ENCODE measurements at places on chromosomes 7 and 10.
A peak's percentile ranks its signal among the peaks of the same experiment; 100 is the strongest.

DNA sequence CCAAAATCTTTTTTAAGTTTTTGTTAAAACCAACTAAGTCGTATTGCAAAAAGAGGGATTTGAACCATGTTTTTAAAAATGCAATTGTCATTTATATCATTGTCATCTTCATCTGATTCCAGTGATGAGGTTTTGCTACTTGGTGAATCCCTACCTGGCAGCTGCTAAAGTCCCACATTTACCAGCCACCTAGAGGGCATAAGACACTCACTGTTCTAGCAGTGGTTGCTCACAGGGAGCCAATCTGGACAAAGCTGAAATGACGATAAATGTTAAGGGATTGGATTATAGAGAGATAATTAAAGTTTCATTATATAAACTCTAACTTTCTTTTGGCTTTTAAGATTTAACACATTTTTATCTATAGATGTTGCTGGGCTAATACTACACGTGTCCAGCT lies 18.7 kb downstream of the KIFBP start:
- no peak for DNase-seq

- no peak for DNase-seq
These were observed 26.2 kb downstream of the GLI3 start for GRCh38 chr7:42210779-42211178.

- DNase-seq: no peak
These were observed 93.9 kb upstream of the SH2B2 start for GRCh38 chr7:102192790-102193189.

DNA sequence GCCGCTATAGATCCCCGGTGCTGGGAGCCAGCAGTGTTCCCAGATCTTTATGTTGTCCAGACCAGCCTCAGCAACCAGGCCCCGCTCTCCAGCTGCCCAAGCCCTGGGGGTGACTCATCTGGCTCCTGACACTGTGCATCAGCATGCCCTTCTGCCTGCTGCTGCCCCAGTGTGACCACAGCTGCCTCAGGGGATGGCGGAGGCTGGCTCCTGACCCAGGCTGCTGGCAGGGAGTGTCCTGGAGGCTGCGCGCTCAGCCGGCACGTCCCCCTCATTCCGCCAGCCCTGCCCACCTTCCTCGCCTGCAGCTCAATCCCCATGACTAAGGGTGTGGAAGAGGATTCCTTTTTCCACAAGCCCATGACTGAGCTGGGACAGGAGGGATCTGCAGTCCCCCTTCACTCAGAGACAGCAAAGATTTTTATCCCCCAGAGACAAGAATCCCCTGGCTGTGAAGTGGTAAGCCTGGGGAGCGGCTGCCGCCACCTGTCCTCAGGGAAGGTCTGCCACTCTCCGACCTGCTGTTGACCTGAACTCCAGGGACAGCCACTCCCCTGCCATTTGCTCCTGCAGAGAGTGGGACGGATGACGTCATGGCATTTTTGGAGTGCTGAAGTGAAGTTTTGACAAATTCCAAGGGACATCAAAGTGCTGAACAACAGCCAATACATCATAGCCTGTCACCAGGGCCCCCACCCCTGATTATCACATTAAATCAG lies 182.8 kb upstream of the BMPER start:
- DNase-seq: peak; percentile 35

- DNase-seq: peak; percentile 53
These were observed 350.6 kb downstream of the TFEC start for GRCh38 chr7:115679976-115680375.

DNA sequence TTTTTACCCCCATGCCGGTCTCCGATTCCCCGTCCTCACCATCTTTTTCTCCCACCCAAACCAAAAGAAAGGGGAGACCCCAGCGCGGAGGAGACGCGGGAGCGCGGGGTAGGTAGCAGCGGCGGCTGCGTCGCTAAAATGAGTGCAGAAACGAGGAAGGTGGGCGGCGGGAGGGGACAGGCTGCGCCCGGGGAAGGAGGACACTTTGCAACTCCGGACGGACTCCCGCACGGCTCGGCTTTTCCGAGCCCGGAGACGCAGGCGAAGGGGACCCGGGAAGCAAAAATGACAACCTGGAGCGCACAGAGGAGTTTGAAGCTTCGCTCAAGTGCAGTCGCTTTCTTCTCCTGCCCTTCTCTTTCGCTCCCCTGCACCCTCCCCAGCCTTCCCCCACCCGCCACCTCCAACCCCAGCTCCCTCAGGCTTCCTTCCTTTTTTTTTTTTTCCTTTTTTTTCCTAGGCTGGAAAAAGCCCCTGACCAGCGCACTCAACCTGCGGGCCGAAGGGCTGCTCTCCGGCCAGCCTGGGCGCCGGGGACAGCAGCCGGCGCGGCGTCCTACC lies 453 bp downstream of the SFMBT2 start:
- DNase-seq: no peak

DNA sequence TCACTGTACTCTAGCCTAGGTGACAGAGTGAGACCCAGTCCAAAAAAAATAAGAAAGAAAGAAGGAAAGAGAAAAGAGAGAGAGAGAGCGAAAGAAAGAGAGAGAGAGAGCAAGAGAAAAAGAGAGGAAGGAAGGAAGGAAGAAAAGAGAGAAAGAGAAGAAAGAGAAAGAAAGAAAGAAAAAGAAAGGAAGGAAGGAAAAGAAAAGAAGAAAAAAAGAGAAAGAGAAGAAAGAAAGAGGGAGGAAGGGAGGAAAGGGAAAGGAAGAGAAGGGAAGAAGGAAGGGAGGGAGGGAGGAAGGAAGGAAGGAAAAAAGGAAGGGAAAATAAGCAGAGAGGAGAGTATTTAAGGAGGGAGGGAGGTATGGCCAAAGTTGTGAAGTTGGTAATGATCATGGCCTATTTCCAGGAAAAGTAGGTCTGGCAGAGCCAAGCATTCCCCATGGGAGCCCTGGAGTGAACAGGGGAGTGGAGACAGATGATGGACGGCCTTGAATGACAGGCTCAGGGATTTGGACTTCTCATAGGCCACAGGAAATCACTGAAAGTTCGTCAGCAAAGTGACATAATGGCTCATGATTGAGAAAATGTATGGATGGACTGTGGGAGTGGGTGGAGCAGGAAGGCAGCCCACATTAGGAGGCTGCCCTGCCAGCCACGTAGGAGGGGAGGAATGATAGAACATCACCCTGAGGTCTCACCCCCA lies 44.8 kb upstream of the CUX1 start:
- no peak for DNase-seq

- no peak for DNase-seq
These were observed 113.8 kb upstream of the SGCE start for GRCh38 chr7:94769724-94770123.

GRCh38 chr7:104176332-104176731 lies 31.5 kb downstream of the ORC5 start:
- DNase-seq: no peak

GRCh38 chr7:35386816-35387706 lies 133.2 kb upstream of the TBX20 start:
- DNase-seq: no peak

DNA sequence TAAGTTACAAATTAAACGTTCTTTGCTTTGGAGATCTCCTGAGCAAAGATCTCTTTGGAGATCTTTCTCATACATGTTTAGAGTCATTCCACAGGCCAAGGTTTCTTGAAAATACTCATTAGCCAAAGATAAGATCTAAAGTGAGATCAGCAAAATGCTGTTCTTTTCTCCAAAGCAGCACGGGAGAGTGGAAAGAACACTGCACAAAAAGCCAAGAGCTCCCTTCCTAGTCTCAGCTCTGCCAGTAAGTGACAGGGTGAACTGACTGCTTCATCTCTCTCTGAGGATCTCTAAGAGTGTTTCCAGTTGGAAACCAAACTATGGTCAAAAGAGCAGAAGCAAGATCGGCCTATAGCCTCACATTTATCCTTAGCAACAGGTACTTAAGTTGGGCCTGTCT lies 168.4 kb upstream of the ASAH2 start:
- DNase-seq: no peak

GRCh38 chr10:44581996-44582395 lies 197.1 kb upstream of the CXCL12 start:
- DNase-seq: no peak

- peak; percentile 75 for DNase-seq
These were observed 40.3 kb downstream of the NRCAM start for GRCh38 chr7:108415821-108416536.

DNA sequence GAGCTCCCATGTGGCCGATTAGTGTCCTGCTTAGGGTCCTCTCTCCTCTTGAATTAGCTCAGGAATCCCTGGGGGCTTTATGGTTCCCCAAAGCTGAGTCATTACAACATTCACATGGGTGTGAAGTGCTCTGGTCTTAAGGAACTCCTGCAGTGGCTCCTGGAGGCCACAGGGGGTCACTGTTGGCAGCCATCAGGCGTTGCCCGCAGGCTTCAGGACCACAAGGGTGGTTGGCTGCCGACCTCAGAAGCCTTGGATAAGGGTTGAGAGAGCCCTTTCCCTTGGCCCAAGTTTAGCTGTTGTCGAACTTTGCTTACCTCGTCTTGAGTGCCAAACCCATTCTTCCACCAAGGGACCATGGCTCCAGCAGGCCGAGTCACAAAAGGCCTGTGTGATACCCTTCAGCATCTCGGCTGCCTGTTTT lies 61.7 kb downstream of the SH2D4B start:
- DNase-seq: peak; percentile 3

GRCh38 chr7:129635300-129636029 lies 23.9 kb downstream of the NRF1 start:
- peak; percentile 75 for DNase-seq

- no peak for DNase-seq
These were observed 135.9 kb downstream of the ZNF92 start for GRCh38 chr7:65509368-65510186.

GRCh38 chr10:62025134-62025794 lies 123.8 kb downstream of the ARID5B start:
- DNase-seq: no peak

DNA sequence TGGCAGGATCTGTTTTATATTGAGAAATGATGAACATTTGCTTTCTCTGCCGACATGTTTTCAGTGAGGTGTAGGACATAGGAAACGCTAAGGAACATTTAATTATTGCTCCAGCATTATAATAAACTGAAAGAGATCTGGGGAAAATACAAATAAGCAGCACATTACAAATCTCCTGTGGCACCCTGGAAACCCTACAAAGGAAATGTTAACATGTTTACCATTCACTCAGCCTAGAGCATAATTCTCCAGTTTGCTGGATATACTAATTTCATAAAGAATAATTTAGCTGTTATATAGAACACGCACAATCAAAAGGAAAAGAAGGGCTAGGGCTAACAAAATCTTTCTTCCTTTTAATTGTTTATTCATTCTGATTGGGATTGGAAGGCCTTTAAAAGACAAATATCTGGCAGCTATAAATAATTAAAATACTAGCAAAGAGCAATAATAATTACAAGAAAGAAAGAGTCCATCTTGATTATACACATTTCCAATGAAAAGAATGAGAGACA lies 299.4 kb downstream of the CRPPA start:
- DNase-seq: no peak

DNA sequence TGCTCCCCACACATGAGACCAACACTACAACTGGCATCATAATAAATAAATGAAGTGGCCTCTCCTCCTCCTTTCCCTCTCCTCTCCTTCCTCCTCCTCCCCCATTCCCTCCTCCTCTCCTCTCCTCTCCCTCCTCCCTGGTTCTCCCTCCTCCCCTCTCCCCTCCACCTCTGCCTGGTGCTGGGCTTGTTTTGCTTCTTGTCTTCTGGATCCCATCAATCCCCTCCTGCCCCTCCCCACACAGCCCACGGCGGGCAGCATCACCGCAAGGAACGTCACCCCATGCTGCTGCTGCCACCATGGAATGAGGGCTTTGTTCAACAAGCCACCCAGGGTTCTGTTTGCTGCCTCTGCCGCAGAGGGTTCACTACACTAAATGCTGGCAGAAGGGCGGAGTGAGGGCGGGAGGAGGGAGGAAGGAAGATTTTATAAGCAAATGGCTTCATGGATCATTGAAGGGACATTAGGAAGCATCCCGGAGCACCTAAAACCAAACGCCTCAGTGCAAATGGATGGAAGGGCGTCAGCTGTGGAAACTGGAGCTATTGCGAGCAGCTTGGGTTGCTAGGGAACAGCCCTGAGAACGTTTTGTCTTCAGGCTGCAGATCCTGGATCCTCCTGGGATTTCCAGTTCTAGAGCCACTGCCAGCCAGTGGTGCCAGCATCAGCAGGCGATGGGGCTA lies 379.7 kb upstream of the ZMIZ1 start:
- no peak for DNase-seq

GRCh38 chr7:88480896-88481295 lies 174.2 kb upstream of the STEAP4 start:
- DNase-seq: no peak

- DNase-seq: no peak
These were observed 238.8 kb downstream of the FANK1 start for GRCh38 chr10:126135177-126135576.

GRCh38 chr10:75623310-75624093 lies 192.1 kb downstream of the LRMDA start:
- DNase-seq: no peak

GRCh38 chr7:158740657-158741293 lies 36.2 kb upstream of the NCAPG2 start:
- peak; percentile 99 for DNase-seq

DNA sequence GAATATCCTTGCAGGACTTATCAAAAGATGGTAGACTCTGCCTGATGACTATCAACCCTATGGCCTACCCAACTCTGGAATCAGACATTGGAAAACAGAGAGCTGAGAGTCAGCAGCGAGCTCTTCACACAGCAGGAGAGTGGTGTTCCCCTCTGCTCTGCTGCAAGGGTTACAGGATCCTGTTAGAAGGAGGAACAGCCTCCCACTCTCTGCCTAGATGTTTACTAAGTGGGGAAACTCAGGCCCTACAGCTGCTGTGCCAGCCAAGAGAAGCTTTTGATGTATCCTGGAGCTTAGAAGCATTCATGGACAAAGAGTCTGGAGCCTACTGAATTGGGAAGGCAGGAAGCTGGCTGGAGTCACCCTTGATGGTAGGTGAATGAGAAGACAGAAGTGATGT lies 104.6 kb downstream of the ABLIM1 start:
- no peak for DNase-seq
